ENCODE measurements at places on chromosomes 7 and 10. TPM values are rescaled to one million over a fixed set of nuclear protein-coding genes. Genes with fewer than 3 reads are reported as not detected.
A peak's percentile ranks its signal among the peaks of the same experiment; 100 is the strongest.

A1CF gene
- polyA plus RNA-seq: not detected

DNA sequence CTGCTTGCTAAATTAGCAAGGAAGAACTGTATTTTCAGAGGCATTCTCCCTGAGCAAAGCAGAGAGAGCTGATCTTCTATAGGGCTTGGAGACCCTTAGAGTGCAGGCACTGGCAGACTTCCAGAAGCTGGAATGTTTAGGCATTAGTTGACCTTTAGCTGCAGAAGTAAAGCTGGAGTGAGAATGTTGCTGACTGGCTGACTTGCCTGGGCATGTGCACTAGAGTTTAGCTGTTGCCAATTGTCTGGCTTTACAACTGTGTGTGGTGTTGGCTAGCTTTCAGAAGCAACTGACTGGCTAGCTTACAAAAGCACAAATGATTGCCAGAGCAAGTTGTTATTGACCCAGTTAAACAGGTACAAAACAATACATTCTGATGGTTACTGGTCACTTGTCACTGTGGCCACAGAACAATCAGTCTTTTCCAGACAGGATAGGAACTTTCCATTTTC is 25.1 kb downstream of the FAM13C start:
- peak; percentile 62 for DNase-seq

- peak; percentile 32 for DNase-seq
These were observed 994 bp upstream of the CYP51A1 start for GRCh38 chr7:92135052-92135889.

DNA sequence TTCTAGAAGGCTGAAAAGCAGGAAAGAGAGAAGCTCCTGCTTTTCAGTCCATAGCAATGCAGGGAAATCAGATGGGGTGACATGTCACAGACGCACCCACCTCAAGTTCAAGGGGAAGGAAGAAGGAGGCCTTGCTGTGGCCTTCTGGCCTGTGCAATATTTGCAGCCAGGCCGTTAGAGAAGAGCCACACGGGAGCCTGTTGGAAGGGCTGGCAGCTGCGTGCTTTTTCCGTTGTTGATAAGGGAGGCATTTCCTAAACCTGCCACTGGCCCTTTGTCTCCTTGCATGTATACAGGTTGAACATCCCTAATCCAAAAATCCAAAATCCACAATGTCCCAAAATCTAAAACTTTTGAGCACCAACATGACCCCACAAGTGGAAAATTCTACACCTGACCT is 492.5 kb upstream of the ZMIZ1 start:
- DNase-seq: no peak

- DNase-seq: no peak
These were observed 9.2 kb downstream of the NEBL start for GRCh38 chr10:20887706-20888555.

- DNase-seq: no peak
These were observed 294.0 kb upstream of the AKR1E2 start for GRCh38 chr10:4532011-4532410.

ZNF467 gene
- 0.48 TPM for polyA plus RNA-seq

PKD2L1 gene
- not detected for polyA plus RNA-seq

DNA sequence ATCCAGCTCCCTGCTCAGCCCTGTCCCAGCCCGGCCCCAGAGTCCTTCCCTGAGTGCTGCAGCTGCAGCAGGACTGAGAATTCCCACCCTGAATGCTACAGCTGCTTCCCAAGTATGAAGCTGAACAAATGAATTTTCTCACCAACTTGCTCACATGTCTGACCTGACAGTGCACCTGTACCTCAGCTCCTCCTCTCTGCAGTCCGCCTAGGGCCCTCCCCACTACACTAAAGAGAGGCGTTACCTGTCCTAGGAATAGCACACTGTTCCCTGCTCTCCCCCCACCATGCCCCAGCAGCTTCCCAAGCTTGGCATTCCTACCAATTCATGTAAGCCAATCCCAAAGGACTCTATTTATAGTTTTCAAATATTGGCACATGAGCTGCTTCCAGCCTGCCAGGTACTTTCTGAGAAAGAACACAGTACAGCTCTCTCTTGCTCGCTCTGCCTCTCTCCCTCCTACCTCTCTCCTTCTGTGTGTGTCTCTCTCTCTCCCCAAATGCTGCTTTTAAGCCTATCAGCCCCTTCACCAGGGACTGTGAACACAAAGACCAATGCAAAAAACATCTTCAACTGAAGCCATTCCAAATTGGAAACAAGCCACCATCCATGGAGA is 400.1 kb downstream of the TNS3 start:
- DNase-seq: no peak

GRCh38 chr10:120262857-120263547 is 194.0 kb upstream of the PLPP4 start:
- peak; percentile 54 for DNase-seq

DNA sequence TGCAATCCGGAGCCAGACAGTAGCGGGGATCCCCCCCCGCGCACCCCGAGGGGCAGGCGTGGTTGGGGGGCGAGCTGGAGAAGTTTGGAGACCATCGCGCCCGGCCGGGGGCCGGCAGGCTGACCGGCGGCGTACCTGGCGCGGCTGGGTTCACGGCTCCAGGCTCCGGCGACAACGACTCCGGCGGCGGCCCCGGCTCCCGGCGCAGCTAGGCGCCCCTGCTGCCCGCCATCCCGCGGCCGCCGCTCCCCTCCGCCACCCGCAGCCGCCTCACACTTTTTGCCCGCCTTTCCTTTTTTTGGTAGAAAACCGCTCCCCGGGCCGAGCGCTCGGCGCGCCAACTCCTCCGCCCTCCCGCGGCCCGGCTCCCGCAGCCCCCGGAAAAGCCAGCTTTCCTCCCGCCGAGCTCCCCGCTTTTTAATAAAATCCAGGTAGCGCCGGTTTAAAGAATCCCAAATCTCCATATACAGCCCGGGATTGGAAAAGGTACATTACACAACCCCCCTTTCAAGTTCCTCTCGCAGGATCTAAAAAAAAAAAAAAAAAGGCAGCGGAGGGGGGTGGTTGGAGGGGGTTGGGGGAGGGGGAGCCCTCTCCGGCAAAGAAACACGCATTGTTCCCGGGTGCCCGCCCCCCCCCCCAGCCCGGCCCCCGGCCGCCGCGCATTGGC is at the start of gene TNRC18:
TNRC18 (minus strand) TSS at position 529 of the 670 bp plus-strand sequence. CDS start 2,588 bp downstream, outside the sequence.
- DNase-seq: no peak

DNA sequence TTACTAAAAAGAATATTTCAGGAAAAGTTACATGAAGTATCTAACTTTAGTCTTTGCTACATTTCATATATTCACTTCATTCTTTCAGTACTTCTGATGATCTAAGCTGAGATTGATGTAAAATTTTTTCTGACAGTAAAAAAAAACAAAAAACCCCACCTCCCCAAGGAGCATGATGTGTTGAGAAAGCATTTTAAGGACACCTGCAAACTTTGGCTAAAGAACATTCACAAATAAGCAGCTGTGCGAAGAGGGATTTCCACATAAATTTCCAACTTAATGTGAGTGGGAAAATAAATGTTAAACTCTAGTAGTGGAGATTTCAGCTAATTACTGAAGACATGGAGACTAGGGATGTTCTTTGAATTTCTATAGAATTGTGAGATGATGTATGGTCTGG is 35.5 kb downstream of the DLD start:
- DNase-seq: no peak

DNA sequence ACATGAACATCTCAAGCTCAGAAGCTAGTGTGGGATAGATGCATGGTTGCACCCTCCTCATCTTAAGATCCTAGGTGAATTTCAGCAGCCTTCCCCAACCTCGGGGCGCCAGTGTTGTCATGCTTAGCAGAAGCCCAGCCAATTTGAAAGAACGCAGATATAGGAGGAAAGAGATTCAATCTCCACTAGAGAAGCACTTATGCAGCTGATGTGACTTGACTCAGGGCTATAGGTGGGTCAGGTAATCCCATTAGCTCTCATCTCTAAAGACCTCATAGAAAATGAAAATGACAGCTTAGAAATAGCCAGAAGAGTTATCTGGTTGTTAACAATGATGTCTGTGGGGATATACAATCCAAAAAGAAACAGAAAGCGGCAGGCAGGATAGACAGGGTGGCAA is 310.5 kb downstream of the GPAM start:
- no peak for DNase-seq

DGKB gene
- polyA plus RNA-seq: not detected

FFAR4 gene
- not detected for polyA plus RNA-seq
